ENCODE measurements at places on chromosomes 7 and 10.

GRCh38 chr10:9635691-9636090 is 1382.0 kb upstream of the CELF2 start:
- DNase-seq: no peak

- no peak for DNase-seq
Observed at GRCh38 chr7:108492742-108493141, 33.2 kb downstream of the PNPLA8 start.

GRCh38 chr10:72068901-72069446 is 19.4 kb downstream of the SPOCK2 start:
- no peak for DNase-seq

- no peak for DNase-seq
Observed at GRCh38 chr10:26374426-26374825, 63.7 kb upstream of the APBB1IP start.

DNA sequence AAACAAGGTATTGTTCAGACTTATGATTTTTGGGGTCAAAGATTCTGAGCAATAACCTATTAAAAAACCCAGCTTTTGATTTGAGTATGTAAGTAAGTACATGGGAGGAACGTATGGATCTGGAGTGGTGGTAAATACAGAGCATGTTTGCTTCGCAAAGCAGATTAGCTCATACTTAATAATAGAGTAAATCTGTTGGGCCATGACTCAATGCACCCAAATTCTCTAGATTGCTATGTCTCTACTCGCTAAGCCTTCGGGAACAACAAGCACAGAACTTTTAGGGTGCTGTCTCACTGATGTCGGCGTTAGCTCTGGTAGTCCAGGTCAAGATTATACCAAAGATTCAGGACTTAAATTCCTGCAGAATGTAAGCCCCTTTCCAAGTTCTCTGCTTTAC is 807 bp upstream of the MINPP1 start:
- no peak for DNase-seq

DNA sequence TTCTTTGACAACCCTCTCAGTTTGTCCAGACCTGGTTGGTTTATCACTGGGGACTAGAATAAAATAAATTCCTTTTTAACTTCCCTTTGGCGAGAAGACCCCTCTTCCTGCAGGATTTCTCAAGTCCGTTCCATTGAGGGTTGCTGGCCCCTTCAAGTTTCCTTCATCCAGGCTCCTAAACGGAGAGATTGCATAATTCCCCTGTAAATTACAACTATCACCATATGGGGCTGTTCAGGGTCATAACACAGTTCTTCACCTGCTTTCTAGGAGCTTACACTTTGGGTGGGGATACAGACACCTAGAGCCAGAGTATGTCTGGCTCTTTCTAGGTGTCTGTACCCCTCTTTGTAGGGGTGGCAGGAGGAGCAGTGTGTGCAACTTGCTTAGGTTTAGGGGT is 3.3 kb upstream of the COPS6 start:
- DNase-seq: no peak

DNA sequence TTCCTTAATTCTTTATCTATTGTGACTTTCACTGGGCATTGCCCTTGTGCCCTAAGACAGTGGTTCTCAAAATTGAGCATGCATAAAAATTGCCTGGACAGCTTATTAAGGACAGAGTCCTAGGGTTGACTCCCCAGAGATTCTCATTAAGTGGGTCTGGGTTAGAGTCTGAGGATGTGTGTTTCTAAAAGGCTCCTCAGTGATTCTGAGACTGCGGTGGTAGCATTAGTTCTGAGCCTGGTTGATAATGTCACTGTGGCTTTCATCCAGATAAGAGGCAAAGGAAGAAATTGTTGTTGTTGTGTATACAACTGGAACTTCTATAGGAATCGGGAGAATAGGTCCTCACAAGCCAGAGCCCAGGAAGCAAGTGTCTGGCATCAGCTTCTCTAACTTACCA is 1.3 kb downstream of the IFIT2 start:
- DNase-seq: no peak

DNA sequence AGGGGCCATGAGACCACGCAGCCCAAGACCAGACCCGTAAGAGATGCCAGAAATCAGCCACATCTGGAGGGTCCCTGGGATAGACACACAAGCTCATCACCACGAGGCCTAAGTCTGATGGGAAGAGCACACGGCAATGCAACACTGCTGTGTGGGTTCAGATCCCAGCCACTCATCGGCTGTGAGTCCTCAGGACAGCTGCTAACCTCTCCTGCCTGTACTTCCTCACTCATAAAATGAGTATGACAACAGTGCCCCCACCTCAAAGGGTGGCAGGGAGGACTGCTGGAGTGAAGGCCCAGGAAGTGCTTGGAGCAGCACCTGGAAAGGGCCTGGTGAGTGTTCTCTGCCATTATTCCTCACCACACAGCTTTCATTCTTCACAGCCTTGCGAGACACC is 60.9 kb downstream of the MAD1L1 start:
- DNase-seq: no peak

- no peak for DNase-seq
Observed at GRCh38 chr7:137449016-137449415, 105.5 kb upstream of the PTN start.

GRCh38 chr10:44240584-44241205 is 144.2 kb downstream of the CXCL12 start:
- DNase-seq: no peak

- DNase-seq: peak; percentile 72
Observed at GRCh38 chr7:98836811-98837629, 32.8 kb downstream of the TMEM130 start.

- DNase-seq: no peak
Observed at GRCh38 chr7:113207931-113208330, 89.6 kb upstream of the SMIM30 start.

GRCh38 chr10:70679498-70679897 is 7.2 kb downstream of the ADAMTS14 start:
- DNase-seq: no peak

DNA sequence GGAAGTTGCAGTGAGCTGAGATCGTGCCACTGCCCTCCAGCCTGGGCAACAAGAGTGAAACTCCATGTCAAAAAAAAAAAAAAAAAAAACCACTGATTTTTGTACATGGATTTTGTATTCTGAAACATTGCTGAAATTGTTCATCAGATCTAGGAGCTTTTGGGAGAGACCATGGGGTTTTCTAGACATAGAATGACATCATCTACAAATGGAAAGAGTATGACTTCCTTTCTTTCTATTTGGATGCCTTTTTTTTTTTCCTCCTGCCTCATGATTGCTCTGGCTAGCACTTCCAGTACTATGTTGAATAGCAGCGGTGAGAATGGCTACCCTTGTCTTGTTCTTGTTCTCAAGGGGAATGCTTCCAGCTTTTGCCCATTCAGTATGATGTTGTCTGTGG is 89.1 kb downstream of the ANLN start:
- no peak for DNase-seq

DNA sequence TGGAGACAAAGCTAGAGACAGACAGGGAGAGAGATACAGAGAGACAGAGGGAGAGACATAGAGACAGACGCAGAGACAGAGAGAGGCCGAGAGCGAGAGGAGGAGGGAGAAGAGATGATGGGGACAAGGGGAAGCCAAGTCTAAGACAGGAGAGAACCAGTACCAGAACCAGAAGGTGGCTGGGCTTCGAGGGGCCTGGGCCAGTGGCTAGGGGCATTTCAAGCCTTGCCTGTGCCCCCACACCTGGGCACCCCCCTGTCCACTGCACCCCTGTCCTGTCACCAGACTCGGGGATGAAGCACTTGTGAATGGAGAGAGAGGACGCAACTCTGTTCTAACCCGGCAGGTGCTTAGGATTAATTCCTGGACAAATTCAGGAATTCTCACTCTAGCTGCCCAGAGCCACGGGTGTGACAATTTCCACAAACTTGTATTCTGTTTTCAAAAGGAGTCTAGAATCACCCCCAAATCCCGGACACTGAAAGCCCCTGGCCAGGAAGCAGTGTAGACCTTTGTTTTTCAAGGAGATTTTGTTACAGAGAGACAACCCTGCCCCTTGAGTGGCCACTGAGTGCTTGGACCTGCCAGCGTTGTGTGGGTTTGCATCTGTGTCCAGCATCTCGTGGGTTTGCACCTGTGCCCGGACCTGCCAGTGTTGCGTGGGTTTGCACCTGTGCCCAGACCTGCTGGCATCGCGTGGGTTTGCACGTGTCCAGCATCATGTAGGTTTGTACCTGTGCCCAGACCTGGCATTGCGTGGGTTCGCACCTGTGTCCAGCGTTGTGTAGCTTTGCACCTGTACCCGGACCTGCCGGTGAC is 157.3 kb downstream of the WDR37 start:
- no peak for DNase-seq

GRCh38 chr7:112494656-112495055 is 13.9 kb downstream of the LSMEM1 start:
- no peak for DNase-seq

DNA sequence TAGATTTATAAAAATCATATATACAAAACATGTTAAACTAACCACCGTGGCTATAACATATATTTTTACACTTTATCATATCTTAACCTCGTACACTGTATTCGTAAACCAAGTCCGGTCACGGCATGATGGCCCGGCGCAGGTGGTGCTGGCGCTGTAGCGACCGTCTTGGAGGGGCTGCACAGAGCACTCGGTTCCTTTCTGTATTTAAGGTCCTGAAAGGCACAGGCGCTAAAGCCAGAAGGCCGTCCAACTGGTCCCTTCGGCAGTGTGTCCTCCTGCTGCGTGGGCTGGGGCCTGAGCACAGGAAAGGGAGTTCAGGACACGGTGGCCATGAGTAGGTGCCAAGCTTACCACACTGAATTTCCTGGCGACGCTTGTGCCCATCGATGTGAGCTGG is 33.8 kb downstream of the AMZ1 start:
- no peak for DNase-seq

- DNase-seq: no peak
Observed at GRCh38 chr7:71320916-71321315, 189.0 kb downstream of the GALNT17 start.

- DNase-seq: no peak
Observed at GRCh38 chr7:135853499-135853898, 104.9 kb upstream of the FAM180A start.

GRCh38 chr10:129272176-129272575 is 194.9 kb upstream of the MGMT start:
- DNase-seq: no peak

GRCh38 chr7:94980418-94981142 is 73.2 kb downstream of the PPP1R9A start:
- no peak for DNase-seq

- DNase-seq: no peak
Observed at GRCh38 chr7:114865564-114865963, 56.3 kb upstream of the MDFIC start.

DNA sequence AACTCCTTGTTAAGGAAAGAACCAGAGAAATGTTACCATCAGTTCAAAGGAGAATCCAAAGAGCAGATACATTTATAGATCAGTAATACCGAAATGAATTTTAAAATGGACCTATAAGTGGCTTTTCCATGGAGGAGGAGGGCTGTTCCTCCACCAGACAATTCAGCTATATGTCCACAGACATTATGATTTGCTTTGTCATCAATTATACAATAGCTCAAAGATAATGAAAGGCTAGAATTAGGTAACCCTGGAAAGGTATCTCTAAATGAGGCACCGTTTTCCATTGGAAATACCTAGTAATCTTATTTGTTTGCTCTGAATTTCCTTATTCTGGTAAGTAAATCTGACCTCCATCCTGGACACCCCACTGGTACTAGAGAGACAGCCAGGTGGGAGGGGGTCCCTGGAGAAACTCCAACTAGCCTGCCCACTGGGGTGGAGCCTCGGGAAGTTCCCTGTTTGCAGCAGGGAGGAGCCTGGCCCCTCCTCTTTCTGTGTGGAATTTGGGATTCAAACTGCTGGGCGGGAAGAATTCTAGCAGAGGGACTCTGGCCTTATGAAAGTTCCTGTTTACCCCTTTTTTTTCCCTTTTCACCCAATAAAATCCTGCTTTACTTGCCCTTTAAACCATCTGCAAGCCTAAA is 218.0 kb downstream of the PHF14 start:
- no peak for DNase-seq

DNA sequence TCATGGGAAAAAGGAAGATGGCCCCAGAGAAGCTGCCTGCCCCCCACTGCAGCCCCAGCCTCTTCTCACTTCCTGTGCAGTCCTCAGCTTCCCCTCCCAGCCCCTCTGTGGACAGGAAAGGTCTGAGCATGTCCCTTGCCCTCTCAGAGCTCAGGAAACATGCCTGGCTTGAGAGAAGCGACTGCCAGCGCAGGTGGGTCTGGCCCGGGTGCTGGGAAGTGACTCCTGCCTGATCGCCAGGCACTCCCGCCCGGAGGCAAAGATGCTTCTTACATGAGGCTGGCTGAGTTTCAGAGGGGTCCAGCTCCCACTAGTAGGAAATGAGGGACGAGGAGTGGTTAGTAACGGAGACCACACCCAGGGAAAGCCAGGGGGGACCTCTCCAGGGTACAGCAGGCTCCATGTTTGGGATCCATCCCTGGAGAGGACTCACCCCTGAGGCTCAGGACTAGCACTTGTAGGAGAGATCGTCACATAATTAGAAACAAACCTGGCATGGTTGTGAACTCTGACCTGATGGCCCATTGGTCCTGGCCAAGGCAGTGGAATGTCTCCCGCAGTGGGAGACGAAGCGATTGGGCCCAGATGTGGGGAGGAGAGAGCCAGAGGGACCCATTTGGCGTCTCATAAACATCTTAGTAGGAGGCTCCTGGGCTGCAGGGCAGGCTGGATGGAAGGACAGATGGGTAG is 12.3 kb downstream of the ELN start:
- DNase-seq: no peak

DNA sequence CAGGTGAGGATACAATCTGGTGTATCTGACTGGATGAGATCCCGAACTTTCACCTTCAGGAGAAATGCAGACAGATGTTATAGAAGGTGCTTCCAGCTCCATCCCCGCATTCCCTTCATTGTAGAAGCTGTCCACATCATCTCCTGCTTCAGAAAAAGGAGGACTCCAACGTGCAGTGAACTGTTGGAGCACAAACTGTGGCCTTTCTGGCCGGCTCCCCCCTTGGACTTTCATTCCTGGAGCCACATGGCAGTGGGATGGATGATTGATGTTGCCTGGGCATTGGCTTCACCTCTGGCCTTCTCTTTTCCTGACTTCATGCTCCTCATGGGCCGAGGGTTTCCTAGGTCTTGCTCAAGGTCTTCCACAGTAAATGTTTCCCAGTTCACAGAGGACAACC is 29.6 kb upstream of the ZNF273 start:
- DNase-seq: no peak

GRCh38 chr10:77915319-77916105 is 11.0 kb downstream of the DLG5 start:
- no peak for DNase-seq

- DNase-seq: no peak
Observed at GRCh38 chr7:157412491-157413180, 75.8 kb downstream of the DNAJB6 start.

DNA sequence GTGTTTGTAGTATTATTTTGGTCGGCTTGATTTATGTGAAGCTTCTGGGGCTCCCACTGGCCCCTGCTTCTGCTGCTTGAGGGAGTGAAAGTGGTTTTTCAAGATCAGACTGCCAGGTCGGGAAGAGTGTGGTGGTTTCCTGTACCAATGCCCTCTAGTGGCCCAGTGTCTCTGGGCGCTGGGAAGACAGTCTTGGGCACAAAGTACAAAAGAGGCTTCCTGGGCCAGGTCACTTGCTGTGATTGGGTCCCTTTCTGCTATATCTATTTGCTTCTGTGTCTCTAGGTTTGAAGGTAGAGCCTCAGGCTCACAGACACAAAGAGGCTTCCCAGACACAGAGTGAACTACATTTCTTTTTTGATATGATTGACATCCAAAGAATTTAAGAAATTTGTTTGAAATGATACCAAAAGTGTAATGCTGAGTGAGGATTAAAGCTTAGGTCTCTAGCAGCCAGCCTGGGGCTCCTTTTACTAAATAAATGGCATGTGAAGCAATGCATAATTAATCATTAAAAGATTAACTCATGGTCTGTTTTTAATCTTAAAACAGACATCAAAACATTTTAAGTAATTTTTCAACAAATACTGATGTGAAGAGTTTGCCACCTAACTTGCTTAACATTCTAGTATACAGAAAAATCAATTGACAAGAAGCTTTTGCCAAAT is 36.3 kb downstream of the ABCB1 start:
- DNase-seq: no peak
